ENCODE measurements at places on chromosomes 6 and 20.

- DNase-seq, result no peak
Measured at GRCh38 chr20:50744143-50744792, 12.9 kb downstream of the PARD6B start.

- DNase-seq, result no peak
Measured at GRCh38 chr6:153126218-153126617, 4.9 kb downstream of the RGS17 start.

- no peak for DNase-seq
Measured at GRCh38 chr20:56943946-56944945, 315.1 kb downstream of the TFAP2C start.

- DNase-seq, result no peak
Measured at GRCh38 chr6:116111552-116112528, 11.2 kb downstream of the NT5DC1 start.

DNA sequence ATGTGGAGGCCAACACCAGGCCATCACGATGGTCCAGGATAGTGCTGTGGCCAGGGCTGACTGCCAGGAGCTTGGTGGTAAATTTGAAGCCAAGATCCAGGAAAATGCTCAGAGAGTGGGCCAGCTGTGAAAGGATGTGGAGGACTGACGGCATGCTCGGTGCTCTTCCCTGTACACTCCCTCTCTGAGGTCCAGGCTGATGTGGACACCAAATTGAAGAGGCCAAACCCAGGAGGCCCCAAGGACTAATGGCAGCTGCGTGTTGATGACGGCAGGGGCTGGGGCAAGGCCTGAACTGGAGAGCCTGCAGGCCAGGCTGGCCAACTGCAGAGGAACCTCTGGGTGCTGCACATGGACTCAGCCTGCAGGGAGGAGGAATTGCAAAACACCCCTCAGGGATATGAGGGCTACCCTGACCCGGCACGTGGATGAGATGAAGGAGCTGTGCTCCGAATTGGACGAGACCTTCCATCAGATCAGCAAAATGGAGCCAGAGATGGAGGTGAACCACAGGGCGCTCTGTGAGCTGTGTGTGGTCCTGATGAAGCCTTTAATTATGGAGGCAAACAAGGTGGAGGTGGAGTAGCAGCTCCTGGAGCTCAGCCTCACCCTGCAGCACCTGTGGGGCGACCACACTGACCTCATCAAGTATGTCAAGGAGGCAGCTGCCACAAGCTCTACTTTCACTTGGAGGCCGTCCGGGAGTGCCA is 6.9 kb upstream of the RAET1E start:
- no peak for DNase-seq

DNA sequence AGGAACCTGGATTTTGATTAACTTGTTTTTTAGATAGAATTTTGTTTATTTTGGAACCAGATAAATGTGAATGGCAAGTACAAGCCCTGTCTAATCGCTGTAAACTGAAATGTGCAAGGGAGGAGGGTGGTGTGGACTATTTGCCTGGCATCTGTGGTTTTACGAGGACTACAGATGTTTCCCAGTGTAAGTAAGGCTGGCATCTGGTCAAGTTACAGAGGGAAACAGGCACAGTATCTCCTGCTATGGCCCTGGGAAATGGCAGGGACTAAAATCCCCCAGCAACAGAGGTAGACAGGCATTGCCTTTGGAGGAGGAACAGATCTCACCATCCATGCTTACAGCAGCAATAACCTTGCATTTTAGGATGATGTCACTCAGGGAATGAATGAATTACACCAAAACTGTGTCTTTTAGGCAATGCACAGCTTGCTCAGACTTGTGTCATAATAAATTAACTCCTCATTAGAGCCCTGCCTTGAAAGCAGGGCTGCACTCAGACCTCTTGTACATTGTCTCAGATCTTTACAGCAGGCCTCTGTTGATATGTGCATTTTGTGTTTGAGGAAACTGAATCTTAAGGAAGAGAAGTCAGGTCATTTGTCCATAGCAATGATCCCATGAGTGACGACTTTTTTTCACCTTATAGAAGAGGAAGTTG is 96.2 kb downstream of the TCP11 start:
- no peak for DNase-seq

DNA sequence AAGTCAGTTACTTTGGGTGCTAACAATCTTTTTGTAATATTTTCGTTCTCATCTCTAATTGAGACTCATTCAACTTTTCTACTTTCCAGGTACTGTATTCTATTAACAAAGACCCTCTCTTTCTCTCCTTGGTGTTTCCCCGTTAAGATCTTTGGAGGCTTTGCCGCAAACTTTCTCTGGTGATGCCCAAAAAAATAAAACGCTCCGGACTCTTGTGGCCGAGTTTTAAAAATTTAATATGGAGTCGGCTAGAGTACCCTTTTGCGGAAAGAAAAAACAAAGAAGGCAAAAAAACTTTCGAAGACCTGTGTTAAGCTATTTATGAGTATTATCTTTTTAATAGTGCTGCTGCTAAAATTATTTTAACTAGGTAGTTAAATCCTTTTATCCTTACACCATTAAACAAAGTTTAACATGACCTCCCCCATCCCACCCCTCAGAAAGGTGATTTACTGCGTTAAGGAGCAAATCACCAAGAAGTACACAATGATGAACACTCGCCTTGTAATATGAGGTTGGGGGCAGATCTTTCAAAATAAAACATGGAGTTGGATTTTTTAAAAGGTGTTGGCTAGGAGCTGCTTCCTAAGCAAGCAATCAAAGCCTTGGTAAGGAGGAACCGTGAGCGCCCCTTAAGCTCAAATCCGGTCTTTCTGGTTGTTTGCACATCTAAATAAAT is 10.0 kb downstream of the SIM1 start:
- DNase-seq, result no peak

- DNase-seq, result no peak
Measured at GRCh38 chr6:161117308-161117707, 125.7 kb downstream of the MAP3K4 start.

DNA sequence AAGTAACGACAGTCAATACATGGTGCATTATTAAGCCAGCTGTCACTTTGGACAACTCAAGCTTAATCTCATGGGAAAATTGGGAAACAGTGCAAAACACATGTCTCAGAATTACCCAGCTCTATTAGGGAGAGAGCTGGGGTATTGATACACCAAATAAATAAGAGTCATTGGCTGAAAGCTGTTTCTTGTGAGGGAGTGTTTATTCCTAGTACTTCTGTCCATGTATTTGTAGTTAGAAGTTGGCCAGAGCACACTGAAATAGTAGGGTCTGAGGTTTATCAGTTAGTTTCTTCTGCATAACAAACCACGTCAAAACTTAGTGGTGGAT is 192.0 kb upstream of the RALGAPA2 start:
- DNase-seq, result no peak

DNA sequence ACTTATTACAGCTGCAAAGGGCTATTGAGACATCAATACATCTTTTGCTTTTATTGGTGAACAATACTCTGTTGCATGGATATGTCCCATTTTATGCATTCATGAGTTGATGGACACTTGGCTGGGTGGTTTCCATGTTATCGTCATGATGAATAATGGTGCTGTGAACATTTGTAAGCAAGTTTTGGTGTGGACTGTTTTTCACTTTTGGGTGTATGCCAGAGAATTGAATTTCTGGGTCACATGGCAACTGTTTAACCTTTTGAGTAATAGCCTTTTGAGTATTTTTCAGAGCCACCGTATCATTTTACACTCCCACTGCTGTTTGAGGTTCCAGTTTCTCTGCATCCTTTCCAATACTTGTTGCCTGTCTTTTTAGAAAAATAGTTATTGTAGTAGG is 107.0 kb downstream of the JARID2 start:
- no peak for DNase-seq

DNA sequence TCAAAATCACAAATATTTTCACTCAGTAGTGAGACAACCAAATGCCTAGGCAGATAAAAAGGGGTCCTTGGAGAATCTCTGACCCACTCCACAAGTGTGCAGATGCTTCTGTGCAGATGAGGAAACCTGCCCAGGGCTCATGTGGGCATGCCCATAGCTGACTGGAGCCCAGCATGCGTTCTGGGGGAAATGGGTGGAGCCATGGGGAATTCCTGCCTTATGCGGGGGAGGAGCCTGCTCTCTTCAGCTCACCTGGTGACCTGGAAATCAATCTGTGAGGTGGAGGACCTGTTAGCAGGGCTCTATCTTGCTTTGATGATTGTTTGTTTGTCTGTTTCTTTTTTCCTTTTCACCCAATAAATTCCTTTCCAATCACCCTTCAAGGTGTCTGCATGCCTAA is 23.4 kb upstream of the PLN start:
- DNase-seq, result no peak

- no peak for DNase-seq
Measured at GRCh38 chr20:45052698-45053429, 48.1 kb downstream of the KCNS1 start.

DNA sequence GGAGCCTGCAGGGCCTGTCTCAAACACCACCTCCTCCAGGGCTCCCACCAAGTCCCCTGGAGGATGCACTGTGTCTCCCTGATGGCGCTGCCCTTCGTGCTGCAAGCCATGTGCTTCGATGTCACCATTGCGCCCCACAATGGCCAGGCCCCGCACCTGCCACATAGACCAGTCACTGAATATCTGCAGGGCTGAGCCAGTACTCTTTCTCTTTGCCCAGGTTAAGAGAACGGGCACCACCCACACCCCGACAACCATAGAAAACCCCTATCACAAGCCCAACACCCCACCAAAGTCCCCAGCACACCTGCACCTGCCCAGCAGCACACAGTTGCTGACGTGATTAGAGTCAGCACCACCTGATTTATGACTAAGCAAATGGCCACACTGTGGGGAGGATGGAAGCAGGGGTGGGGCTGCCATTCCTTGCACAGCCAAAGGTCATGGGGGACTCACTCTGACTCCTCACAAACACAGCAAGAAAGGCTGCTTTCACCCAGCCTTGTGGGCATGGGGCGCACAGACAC is 104.3 kb downstream of the SLC23A2 start:
- DNase-seq, result no peak

DNA sequence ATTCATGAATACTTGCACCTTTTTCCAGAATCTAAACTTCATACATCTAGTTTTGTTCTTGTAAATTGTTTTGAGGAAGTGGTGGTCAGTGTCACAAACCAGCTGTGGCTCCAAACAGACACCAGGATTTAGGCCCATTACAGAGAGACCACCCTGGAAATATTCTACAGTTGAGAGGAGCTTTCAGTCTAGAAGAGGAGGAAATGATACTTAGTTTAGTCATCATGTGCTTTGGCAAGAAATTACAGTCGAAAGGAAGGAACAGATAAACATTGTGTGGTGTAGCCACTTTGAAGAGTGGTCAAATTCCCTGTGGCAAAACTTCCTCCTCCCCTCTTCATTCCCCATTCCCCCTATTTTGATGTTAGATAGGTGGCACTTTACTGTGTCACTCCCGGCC is 15.7 kb downstream of the DCBLD1 start:
- DNase-seq, result no peak

Measured in stimulated activated CD4-positive, alpha-beta T cell treated with anti-CD3 and anti-CD28 coated beads, Interleukin-1b, Interleukin-23, amount 100 ng/mL, for 1 hour (primary cell).